ENCODE measurements at places on chromosomes 16 and 17. TPM values are rescaled to one million over a fixed set of nuclear protein-coding genes. Genes with fewer than 3 reads are reported as not detected.

DNA sequence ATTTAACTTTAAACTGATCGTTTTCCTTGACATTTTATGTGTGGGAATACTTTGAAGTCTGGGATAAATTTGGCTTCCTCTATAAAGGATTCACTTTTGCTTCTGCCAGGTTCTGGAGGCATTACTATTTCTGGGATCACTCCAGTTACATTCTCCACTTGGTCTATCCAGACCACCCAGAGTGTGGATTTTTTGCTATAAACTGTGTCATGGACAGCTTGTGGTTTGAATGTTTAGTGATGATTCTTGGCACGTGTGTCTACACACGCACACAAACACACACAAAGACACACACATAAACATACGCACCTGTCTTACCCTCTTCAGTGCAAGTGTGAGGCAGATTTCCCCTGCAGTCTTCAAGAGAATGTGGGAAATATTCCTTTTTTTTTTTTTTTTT lies 27.4 kb upstream of the MSI2 start:
- DNase-seq, result no peak
- no peak overlapping the region for H3K4me3 ChIP-seq
- no peaks in the 10 kb centered on the region for H3K4me1 ChIP-seq
- no peak overlapping the region for H3K27ac ChIP-seq

DNA sequence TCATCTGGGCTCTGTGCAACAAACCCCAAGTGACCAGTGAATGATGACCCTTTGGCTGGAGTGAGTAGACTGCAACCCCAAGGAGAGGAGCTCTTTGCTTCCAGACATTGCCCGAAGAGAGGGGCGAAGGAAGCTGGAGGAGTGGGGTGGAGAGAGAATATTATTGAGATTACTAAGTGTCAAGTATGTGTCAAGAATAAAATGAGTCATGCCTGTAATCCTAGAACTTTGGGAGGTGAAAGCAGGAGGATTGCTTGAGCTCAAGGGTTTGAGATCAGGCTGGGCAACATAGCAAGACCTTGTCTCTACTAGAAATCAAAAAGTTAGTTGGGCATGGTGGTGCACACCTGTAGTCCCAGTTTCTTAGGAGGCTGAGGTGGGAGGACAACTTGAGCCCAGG lies 142.0 kb upstream of the CCL2 start:
- no peak overlapping the region for H3K4me3 ChIP-seq
- H3K36me3 ChIP-seq, result no peaks in the 10 kb centered on the region
- DNase-seq, result no peak
- H3K27ac ChIP-seq, result no peak overlapping the region
- no peaks in the 10 kb centered on the region for H3K4me1 ChIP-seq
- H3K27me3 ChIP-seq, result peaks cover 4% of the 10 kb centered on the region

GRCh38 chr17:76650504-76650903 lies 6.9 kb upstream of the ST6GALNAC1 start:
- H3K27me3 ChIP-seq, result no peaks in the 10 kb centered on the region
- H3K4me3 ChIP-seq, result no peak overlapping the region
- no peak overlapping the region for H3K27ac ChIP-seq
- DNase-seq, result no peak

Gene WNT3
- 0.68 TPM for total RNA-seq

GRCh38 chr16:58013201-58013956 lies 12.2 kb downstream of the USB1 start:
- H3K27ac ChIP-seq, result no peak overlapping the region
- H3K4me3 ChIP-seq, result no peak overlapping the region
- peaks cover 22% of the 10 kb centered on the region for H3K36me3 ChIP-seq
- no peaks in the 10 kb centered on the region for H3K4me1 ChIP-seq

- no peaks in the 10 kb centered on the region for H3K27me3 ChIP-seq
- H3K4me3 ChIP-seq, result no peak overlapping the region
- H3K4me1 ChIP-seq, result peaks cover 44% of the 10 kb centered on the region
- H3K27ac ChIP-seq, result peak overlapping the region; percentile 43
- H3K36me3 ChIP-seq, result no peaks in the 10 kb centered on the region
These were observed 10.7 kb downstream of the NLK start for GRCh38 chr17:28053044-28053670.

Gene MEIOC
- total RNA-seq, result 0.27 TPM

Gene DNASE1L2
- 0.88 TPM for total RNA-seq

DNA sequence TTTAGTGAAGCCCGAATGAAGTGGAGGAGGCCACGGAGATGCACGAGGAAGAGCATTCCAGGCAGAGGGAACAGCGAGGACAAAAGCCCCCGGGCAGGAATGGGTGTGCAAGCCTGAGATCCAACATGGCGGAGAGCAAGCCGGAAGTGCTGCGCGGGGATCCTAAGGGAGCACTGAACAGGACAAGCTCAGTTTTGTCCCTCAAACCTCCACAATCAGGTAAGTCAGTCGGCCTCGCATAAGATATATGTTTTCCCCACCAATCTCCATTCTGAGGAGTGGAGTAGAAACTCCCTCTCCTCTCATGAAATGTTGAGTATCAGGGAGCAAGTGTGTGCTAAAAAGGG lies 32.9 kb upstream of the USP22 start:
- no peaks in the 10 kb centered on the region for H3K36me3 ChIP-seq
- peaks cover 4% of the 10 kb centered on the region for H3K4me1 ChIP-seq
- H3K4me3 ChIP-seq, result no peak overlapping the region
- no peaks in the 10 kb centered on the region for H3K27me3 ChIP-seq
- no peak overlapping the region for H3K27ac ChIP-seq

Gene SLC35G6
- not detected for total RNA-seq

GRCh38 chr16:68235108-68235886 lies 630 bp downstream of the ESRP2 start:
- H3K27me3 ChIP-seq, result no peaks in the 10 kb centered on the region
- peak overlapping the region; percentile 91 for H3K27ac ChIP-seq
- peak overlapping the region; percentile 3 for H3K4me3 ChIP-seq
- peaks cover 31% of the 10 kb centered on the region for H3K4me1 ChIP-seq
- DNase-seq, result peak; percentile 85
- H3K36me3 ChIP-seq, result peaks cover 23% of the 10 kb centered on the region

GRCh38 chr16:30771726-30772125 lies 9.6 kb downstream of the RNF40 start:
- H3K4me3 ChIP-seq, result no peak overlapping the region
- peaks cover 68% of the 10 kb centered on the region for H3K36me3 ChIP-seq

- H3K4me3 ChIP-seq, result no peak overlapping the region
- H3K4me1 ChIP-seq, result peaks cover 6% of the 10 kb centered on the region
- H3K27ac ChIP-seq, result peak overlapping the region; percentile 33
- peaks cover 1% of the 10 kb centered on the region for H3K36me3 ChIP-seq
- no peaks in the 10 kb centered on the region for H3K27me3 ChIP-seq
These were observed 15.5 kb downstream of the HIC1 start for GRCh38 chr17:2070241-2071023.

DNA sequence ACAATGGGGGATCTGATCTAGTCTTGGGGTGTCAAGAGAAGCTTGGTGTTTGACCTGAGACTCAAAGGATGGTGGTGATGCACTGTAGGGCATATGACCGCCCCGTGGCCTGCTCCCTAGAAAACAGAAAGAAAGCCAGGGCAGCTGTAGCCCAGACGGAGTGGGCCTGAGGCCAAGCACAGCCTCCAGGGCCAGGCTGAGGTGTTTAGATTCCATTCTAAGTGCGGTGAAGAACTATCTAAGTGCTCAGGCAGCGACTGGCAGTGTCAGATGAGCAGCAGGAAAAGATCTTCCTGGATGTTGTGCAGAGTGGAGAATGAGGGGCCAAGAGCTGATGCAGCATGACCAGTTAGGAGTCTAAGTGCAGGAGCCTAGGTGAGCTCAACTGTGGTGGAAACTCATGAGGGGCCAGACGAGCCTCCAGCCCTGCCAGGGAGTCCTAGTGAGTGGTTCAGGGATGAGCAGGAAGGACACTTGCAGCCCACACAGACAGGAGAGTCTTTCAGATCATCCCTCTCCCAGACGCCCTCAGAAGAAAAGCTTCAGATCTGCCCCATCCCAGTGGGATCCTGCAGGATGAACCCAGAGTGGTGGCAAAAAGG lies 314.2 kb upstream of the CCL2 start:
- H3K36me3 ChIP-seq, result no peaks in the 10 kb centered on the region
- no peak for DNase-seq
- no peaks in the 10 kb centered on the region for H3K4me1 ChIP-seq
- H3K27ac ChIP-seq, result no peak overlapping the region
- no peaks in the 10 kb centered on the region for H3K27me3 ChIP-seq
- H3K4me3 ChIP-seq, result no peak overlapping the region

All from thyroid gland (tissue), 4 donors.